Left ventricle myocardium superior (tissue), 1 donor: ENCODE measurements at places on chromosomes 12 and 14. TPM values are rescaled to one million over a fixed set of nuclear protein-coding genes. Genes with fewer than 3 reads are reported as not detected.

DNA sequence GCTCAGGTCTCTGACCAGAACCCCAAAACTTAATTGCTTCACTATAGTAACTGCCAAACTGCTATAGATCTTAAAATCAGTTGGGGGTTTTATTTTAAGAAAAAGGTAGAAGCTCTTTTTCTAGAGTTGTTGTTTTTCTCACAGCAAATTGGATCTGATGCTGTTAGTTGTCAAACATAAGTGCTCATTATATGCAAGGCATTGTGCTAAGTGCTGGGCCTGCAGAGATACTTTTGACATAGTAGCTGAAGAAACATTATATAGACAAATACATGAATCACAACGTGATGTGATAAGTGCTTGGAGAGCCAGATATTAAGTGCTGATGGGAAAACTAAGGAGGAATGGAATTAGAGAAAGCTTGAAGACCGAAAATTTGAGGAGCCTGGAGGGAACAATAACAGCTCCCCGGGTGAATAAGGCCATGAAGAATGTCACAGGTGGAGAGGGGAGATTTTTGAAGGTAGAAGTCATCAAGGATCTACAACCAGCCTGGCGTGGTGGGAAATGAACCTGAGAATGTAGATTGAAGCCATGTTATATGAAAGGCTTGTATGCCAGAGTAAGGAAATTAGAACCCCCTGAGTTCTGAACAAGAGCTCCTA lies 126.5 kb downstream of the DYRK2 start:
- DNase-seq, result no peak

DNA sequence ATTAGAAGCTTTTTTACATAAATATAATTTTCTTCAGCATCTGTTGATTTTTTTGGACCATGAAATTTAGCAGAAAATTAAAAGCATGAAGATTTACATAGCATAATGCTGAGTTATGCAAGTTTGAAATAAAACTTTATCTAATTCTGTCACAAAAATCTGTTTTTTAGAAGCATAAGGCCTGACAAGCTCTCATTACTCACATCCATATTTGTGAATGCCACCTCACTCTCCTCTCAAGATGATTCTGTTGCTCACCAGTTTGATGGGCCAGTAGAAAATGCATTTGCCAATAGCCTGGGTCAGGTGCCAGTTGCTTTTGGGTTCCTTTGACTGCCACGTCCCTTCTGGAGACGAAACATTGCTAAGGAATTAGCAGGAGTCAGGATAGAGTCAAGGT lies 181.5 kb upstream of the ATP2B1 start:
- DNase-seq, result no peak

Gene KSR2
- total RNA-seq, result not detected

Gene CMTM5
- not detected for total RNA-seq

GRCh38 chr12:64696080-64696741 lies 63.0 kb downstream of the GNS start:
- DNase-seq, result no peak

DNA sequence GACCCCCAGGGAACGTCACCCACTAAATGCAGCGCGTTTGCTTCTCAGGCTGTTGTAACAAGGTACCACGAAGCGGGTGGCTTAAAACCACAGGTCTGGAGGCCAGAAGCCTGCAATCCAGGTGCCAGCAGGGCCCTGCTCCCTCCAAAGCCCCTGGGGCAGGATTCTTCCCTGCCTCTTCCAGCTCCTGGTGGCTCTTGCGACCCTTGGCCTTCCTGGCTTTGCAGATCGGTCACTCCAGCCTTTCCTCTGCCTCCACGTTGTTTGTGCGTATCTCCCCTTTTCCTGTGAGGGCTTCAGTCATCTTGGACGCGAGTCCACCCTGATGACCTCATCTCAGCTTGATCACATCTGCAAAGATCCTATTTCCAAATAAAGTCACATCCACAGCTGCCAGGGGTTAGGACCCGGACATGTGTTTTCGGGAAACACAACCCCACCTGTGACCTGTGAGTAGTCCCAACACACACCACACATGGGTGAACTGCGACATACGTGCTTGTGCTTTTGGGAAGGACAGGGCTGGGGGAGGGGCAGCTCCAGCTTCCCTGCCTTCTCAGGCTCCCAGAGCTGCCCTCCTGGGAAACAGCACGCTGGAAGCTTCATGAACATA lies 114.5 kb upstream of the NCOR2 start:
- peak; percentile 77 for DNase-seq

GRCh38 chr12:24850496-24850895 lies 98.4 kb downstream of the BCAT1 start:
- no peak for DNase-seq

DNA sequence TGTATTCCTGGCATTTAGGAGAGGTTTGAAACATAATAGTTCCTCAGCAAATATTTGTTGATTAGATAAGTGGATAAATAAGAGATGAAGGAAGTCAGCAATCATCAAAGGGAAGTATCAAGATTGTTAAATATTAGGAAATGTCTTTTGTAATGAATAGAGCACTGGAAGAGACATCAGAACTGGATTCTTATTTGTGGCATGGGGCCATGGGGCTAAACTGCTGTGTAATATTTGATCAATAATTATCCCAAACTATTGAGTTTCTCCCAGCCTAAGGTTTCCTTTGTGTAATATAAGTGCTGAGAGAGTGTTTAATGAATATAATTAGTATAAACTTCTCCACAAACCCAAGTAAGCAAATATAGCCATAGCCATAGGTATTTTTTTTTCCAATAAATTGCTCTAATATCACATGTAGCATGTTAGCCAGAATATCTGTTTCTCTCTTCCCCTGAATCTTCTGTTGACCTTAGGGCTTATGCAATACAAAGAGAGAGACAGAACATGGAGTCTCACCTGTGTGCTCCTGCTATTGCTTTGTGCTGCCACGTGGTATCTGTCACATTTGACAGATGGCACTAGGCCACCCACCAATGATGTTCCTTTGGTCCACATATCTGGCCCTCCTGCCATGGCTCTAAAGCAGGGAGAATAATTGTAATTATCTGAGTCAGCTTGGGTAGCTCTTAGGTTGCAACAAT lies 658.7 kb downstream of the SOX5 start:
- no peak for DNase-seq

Gene CLEC4A
- total RNA-seq, result not detected

GRCh38 chr12:129873111-129873832 lies 30.6 kb downstream of the TMEM132D start:
- DNase-seq, result no peak

DNA sequence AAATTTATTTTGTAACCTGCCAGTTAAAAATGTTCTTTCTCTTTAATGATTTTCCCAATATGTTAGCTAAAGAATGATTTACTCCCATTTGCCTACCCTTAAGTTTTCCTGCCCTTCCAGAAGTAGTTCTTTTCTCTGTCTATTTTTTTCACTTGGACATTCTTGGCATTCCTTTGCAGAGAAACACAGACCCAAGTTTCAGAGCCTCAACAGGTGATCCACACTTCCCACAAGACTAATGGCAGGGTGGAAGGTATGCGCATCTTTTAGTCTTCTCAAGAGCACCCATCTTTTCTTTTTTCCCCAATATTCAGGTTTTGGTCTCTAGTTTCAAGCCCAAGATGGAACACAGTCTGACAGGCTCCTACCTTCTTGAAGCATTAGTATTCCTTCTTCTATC lies 420.7 kb downstream of the ADAMTS20 start:
- no peak for DNase-seq

GRCh38 chr14:68039593-68039992 lies 220.0 kb downstream of the RAD51B start:
- DNase-seq, result no peak

- no peak for DNase-seq
Observed at GRCh38 chr12:50394469-50395029, 1.9 kb downstream of the FAM186A start.

GRCh38 chr12:113996026-113996425 lies 29.9 kb upstream of the RBM19 start:
- no peak for DNase-seq

DNA sequence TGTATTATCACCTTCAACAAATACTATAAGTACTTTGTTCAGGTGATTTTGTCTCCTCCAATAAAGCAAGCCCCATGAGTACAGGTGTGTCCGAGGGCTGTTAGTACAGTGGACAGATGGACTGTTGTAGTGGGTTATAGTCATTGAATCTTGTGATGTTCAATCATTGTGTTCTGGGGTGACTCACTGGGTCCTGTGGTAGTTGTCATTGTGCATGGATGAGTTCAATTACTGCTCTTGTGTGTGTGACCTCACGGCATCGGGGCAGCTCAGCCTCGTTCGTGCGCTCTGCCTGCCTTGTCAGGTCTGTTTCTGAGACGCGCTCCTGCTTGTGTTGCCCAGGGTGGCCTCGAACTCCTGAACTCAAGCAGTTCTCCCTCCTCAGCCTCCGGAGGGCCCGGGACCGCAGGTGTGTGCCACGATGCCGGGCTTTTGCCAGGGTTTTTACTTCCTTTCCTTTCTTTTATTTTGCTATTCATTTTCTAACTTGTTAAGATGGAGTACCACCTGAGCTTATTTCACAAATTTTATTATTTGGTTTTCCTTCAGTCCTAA lies 72.2 kb downstream of the DDX51 start:
- DNase-seq, result no peak

DNA sequence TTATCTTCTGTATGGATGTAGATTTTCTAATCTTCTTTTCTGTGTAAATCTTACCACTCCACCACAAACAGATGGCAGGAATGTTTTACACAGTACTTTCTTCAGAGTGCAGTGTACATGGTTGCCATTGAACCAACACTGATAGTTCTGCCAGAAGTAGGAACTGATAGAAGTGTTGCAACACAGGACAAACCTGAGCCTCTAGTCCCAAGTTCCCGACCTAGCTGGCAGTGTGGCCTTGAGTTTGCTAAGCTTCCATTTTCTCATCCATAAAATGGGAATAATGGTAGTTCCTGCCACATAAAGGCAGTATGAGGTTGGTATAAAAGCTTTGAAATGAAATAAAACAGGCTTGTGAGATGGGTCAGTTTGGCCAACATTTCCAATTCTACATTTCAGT lies 50.8 kb upstream of the SAV1 start:
- DNase-seq, result no peak

DNA sequence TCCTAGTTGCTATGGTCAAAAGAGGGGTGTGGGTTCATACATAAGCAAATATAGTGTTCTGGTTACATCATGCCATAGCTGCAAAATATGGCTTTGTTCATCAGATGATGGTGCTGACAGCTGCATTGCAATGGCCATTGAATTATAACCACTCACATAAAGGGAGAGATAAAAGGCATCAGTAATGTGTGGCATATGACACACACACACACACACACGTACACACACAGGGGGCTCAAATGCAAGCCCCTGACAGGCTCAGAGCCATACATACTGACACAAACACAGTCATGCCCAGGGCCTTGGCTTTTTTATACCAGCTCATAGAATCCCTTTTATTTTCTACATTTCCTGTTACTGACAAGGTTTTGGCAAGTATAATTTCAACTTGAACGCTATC lies 698.9 kb downstream of the BCL11B start:
- no peak for DNase-seq

DNA sequence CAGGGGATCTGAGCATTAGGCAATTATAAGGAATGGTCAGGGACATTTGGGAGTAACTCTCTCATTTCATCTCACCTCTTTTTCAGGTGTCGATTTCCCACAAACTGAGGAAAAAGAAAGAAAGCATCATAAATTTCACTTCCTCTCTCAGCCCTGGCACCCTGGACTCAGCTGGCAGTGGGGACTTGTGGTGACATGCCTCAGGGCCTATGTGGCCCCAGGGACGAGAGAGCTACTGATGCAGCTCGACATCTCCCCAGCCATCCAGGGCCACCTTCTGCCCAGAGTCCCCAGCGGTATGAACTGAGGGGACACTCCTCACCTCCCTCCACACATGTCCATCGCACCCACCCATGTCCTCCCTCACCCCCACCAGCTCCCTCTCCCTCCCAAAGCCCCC lies 11.7 kb downstream of the TNFRSF1A start:
- DNase-seq, result no peak

Gene RPS26
- total RNA-seq, result 41.0 TPM

- DNase-seq, result peak; percentile 67
Observed at GRCh38 chr12:124906606-124907261, 7.7 kb downstream of the UBC start.

Gene KRT73
- total RNA-seq, result not detected

Gene SLC25A29
- total RNA-seq, result 16.5 TPM

GRCh38 chr12:4244868-4245267 lies 28.7 kb upstream of the CCND2 start:
- DNase-seq, result no peak

Gene SLC6A15
- 0.32 TPM for total RNA-seq

DNA sequence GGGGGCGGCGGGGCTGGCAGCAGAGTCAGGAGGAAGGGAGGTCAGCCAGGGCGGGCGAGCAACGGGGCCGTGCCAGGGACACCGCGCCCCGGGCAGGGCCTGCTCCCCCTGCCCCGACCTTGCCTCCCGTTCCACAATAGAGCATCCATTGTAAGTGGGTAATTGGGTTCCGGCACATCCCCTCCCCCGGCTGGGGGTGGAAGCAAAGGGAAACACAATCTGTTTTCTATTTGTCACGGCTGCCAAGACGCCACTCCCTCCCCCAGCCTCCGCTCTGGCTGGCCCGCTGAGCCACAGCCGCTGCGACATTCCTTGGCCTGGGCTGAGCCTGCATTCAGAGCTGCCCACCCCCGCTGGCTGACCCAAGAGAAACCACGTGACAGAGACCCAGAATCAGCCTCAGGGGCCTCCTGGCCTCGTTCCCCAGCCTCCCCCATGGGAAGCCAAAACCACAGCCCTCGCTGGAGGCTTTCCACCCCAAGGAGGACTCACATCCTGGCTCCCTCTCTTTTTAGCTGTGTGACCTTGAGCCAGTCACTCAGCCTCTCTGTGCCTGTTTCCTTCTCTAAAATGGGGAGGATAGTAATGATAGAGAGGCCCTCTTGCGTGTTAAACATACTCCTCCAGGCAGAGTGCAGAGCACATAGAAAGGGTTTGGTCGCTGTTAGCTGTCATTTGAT lies 117.6 kb downstream of the SCARB1 start:
- DNase-seq, result peak; percentile 95

Gene ARHGEF25
- 11.9 TPM for total RNA-seq

DNA sequence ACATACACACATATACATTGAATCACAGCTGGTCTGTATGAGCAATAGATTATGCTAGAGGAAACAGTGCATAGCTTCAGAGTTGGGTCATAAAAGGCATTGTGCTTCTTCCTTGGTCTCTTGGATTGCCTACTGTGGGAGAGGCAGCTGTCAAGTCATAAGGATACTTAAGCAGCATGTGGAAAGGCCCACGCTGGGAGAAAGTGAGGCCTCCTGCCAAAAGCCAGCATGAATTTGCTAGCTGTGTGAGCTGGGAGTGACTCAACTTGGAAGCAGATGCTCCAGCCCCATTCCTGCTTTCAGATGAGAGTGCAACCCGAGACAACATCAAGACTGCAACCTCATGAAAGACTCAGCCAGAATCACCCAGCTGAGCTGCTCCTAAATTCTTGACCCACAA lies 311.9 kb upstream of the TBX3 start:
- DNase-seq, result no peak

DNA sequence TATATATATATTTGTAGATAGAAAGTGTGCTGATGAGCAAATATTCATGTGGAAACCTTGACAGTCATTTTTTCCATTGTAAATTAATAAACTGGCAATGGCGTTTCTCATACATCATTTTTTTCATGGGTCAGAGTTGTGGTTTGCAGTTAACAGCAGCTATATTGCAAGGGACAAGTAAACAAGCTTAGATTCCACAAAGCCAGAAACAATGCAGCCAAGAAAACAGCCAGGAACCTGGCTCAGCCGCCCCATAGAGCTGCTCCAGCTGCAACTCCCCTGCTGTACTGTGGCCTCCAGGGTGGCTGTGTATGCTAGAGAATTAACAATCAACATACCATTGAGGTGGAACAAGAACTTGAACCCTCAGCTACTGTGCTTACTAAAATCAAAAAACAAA lies 298.2 kb downstream of the TMEM132D start:
- DNase-seq, result no peak
